ENCODE measurements at places on chromosomes 5 and 9.

GRCh38 chr9:694092-694402 is 147.4 kb upstream of the DMRT1 start:
- DNase-seq: no peak

DNA sequence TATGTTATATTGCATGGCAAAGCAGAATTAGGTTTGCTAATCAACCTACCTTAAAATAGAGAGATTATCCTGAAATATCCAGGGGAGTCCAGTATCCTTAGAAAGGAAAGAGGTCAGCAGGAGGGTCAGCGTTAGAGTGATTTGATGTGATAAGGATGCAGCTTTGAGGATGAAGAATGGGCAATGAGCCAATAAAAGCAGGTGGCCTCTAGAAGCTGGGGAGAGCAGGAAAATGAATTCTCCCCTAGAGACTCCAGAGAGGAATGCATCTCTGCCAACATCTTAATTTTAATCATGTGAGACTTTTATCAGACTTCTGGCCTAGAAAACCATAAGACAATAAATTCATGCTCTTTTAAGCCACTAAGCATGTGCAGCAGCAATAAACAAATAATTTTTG is 65.7 kb upstream of the SYK start:
- no peak for DNase-seq

- DNase-seq: no peak
Measured at GRCh38 chr5:82045554-82046275, 73.9 kb downstream of the ATG10 start.

DNA sequence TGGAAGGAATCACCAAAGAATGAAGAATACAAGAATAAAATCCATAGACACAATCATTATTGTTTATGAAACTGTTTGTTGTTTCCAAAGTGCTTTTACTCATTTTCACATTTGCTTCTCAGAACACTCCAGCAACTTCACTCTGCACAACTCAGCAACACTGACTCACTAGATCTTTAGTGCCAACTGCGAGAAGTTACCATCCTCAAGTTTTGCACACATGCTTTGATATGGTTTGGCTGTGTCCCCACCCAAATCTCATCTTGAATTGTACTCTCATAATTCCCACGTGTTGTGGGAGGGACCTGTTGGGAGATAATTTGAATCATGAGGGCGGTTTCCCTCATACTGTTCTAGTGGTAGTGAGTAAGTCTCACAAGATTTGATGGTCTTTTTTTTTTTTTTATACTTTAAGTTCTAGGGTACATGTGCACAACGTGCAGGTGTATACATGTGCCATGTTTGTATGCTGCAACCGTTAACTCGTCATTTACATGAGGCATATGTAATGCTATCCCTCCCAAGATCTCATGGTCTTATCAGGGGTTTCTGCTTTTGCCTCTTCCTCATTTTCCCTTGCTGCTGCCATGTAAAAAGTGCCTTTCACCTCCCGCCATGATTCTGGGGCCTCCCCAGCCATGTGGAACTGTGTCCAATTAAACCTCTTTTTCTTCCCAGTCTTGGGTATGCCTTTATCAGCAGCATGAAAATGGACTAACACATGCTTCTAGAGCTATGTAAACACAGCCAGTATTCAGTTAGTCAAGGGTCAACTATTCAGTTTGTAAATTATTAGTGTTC is 36.9 kb downstream of the CLINT1 start:
- DNase-seq: no peak

DNA sequence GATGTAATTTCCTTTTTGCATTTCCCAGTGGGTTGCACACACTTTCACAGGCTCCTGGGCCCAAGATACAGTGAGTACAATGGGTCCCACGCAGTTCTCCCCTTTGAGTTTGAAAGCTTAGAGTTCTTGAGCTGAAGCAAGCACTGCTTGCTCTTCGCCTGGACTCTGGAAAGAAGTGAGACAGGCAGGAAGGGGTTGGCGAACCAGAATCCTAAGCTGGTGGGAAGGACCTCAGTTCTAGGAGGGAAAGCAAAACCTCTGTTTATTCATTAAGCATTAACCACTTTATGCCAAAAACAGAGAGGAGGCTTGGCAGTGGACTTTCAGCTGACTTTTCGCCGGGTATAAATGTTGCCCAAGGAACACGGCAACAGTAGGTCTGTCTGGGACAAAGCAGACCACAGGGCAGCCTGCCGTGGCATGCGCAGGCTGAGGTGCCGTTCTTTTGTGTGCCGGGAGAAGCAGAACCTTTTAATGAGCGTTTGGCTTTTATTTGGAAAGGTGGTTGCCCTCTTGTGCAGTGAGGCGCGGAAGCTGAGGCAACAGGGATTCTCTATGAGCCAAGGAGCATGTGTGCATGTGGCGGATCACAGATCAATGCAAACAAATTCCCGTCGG is 239.9 kb upstream of the PANK3 start:
- no peak for DNase-seq

DNA sequence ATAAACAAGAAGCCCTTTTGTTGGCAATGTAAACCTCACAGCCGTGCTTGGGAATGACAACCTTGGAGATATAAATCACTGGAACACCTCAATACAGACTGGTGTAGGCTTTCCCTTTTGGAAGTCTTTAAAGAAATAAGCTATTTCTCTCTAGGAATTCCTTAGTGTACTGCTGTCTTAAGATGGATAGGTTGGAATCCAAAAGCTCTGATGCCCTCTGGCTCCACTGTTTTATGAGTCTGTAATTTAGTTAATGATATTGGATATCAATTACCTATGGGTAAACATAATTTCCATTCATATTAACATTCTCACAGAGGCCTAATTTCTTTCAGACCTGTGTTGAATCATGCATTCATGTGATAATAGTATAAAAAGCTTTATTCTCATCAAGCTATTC is 435.9 kb upstream of the MPDZ start:
- no peak for DNase-seq
